ENCODE measurements at places on chromosomes 3 and 15.

DNA sequence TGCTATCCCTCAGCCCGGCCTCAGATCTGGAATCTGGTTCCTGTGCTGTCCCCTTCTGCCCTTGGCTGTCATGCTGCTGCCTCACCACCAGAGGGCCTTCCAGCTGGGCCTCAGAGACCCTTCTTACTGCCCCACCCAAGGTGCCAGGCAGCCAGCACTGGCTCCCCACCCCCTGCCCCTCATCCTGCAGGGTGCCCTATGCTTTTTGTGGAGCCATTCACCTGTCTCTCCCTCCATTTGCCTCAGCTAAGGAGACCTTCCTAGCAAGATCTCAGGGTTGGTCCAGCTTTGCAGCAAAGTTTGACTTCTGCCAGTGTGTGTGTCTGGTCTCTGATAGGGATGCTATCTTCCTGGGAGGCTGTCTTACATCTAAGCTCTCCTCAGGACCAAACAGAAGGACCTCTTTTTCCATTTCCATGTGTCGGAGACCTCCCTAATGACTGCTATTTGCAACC, 1.9 kb upstream of the VWA5B2 start:
- DNase-seq: no peak

DNA sequence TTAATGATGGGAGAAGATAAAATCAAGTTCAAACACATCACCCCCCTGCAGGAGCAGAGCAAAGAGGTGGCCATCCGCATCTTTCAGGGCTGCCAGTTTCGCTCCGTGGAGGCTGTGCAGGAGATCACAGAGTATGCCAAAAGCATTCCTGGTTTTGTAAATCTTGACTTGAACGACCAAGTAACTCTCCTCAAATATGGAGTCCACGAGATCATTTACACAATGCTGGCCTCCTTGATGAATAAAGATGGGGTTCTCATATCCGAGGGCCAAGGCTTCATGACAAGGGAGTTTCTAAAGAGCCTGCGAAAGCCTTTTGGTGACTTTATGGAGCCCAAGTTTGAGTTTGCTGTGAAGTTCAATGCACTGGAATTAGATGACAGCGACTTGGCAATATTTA, 67.5 kb upstream of the TSEN2 start:
- no peak for DNase-seq

- no peak for DNase-seq
Measured at GRCh38 chr3:9452417-9452816, 55.0 kb downstream of the SETD5 start.

DNA sequence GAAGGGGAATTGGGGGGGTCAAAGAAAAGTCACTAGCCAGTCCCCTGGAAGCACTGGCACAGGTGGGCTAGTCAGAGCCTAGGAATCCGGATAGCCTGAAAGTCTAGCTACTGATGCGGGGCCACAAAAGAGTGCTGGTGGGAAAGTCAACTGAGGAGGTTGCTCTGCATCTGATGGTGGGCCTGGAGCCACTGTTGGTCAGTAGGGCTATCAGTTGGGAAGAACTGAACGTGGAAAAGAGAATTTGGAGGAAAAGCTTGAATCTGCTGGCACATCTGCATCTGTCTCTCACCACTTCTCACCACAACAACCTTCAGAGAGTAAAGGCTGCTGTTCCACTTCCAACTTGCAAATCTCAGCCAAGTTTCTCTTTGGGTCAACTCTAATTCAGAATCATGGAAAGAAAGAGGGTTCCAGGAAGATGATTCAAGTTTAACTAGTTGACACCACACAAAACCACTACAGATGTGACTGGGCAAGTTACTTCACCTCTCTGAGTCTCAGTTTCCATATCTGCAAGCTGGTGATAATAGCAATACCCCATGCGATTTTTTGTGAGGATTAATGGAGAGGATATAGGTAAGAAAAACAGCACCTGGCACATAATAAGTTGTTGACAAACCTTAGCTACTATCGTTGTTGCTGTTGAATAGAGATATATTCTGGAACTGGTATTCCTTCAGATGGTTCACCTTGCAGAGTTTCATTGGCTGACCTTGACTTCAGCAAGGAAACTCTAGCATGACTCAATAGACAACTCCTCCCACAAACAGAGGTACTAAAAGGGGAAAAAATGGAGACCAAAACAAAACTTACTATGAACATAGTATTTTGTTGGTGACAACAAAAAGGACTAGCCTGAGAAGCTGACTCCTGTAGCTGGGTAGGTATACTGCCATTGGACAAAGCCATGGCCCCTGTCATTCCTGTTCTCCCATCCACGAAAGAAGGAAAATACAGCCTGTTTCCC, 280.2 kb upstream of the STT3B start:
- DNase-seq: no peak

GRCh38 chr15:28945626-28946230, 60.0 kb downstream of the APBA2 start:
- DNase-seq: no peak

DNA sequence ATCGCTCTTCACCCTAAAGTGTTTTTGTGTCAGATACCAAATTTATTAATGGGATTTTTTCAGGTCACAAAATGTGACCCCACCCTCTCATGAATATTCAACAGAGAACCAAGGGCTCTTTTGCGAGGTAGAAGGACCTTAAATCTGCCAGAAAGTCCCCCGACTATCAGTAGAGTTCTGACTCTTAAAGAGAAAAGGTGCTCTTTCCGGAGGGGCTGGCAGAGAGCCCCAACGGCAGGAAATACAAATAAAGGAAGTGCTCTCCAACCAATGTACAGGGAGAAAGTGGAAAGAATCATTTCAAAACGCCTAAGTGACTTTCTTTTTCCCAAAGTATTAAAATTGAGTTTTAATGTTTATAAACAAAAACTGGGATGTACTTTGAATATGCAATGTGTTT, 517.2 kb downstream of the FOXP1 start:
- no peak for DNase-seq

DNA sequence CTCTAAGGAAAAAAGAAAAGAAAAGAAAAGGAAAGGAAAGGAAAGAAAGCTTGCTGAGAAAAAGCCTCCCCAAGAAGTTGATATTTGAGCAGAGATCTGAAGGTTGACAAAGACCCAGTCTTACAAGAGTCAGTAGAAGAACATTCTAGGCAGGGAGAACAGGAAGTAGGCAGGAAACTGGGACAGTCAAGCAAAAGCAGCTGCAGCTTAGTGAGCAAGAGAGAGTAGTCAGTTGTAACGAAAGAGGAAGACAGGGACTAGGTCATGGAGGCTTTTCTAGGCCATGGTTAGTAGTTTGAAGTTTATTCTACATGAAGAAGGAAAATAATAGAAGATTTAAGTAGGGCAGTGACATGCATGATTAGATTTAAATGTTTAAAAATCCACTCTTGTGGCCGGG, 31.8 kb upstream of the KLHL6 start:
- no peak for DNase-seq

DNA sequence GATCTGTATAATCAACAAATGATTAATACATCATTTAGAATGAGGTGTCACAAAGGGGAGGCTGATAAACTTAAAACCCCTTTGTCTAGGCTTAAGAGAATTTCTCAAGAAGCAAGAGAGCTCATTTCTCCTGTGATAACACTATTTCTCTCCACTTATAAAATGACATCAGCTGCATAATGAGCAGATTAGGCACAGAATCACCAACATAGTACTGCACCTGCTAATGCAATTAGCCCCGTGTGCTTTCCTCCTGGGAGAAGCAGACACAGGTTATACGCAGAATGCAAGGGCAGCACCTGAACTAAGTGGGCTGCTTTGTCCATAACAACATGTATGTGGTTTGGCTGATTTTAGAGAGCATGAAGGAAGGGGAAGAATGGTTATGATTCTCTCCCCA, 515.3 kb upstream of the CFAP20DC start:
- DNase-seq: no peak

DNA sequence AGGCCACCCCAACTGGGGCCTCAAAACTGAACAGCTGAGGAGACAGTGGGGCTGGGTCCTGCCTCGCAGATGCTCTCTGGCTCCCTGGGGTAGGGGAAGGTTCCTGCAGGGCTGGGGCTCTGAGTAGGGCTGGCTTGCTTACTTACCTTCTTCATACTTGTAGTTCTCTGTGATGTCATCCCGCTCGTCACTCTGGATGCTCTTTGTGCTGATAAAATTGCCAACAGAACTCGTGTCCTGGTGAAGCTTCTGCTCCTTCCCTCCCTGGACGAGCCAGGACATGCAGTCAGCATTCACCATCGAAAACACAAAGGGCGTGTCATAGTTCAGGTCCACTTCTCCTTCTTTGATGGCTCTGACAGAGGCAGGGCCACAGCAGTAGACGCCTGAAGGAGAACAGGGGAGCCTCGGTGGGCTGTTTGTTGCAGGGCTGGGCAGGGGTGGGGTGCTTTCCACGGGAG, 17.9 kb upstream of the EPB42 start:
- no peak for DNase-seq

DNA sequence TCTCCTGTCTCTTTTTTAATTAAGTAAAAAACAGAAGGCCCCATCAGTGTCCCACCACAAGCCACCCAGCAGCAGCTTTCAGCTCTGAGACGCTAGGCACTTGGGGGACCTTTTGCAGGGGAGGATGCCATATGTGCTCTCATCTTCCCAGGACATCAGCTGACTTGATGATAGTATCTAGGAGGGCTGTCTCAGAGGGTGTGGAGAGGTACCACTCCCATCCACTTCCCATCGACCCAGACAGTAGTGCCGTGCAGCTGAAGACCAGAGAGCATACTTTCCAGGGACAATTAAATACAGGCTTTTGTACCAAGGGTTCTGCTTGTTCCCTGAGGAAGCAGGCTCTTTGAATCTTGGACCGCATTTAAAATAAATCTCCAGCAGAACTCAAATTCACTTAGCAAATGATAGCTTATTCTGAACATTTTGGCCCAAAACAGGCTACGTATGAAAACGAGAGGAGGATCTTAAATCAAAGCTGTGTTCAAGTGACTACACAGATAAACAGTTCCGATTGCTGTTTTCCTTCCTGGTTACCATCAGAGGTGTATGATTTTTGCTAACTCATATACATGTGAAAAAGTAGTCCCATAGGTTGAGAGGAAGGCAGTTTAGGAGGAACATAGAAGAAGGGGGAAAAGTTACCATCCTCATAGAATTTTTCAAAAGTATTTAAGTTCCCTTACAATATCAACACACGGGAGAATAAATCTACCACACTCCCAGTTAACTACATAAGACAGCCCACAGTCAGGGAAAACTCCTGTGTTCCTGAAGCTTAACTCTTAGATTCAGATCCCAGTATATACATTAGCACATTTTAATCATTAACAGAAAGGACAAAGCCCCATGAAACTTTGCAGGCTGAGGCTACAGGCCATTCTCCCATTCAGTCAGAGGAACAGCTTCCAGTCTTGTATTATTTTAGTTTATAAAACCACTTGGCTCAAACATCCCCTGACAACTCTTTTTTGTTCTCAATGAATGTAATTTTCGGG, 9.5 kb downstream of the WNT5A start:
- no peak for DNase-seq

GRCh38 chr3:119810018-119810435, 28.1 kb downstream of the NR1I2 start:
- DNase-seq: no peak

DNA sequence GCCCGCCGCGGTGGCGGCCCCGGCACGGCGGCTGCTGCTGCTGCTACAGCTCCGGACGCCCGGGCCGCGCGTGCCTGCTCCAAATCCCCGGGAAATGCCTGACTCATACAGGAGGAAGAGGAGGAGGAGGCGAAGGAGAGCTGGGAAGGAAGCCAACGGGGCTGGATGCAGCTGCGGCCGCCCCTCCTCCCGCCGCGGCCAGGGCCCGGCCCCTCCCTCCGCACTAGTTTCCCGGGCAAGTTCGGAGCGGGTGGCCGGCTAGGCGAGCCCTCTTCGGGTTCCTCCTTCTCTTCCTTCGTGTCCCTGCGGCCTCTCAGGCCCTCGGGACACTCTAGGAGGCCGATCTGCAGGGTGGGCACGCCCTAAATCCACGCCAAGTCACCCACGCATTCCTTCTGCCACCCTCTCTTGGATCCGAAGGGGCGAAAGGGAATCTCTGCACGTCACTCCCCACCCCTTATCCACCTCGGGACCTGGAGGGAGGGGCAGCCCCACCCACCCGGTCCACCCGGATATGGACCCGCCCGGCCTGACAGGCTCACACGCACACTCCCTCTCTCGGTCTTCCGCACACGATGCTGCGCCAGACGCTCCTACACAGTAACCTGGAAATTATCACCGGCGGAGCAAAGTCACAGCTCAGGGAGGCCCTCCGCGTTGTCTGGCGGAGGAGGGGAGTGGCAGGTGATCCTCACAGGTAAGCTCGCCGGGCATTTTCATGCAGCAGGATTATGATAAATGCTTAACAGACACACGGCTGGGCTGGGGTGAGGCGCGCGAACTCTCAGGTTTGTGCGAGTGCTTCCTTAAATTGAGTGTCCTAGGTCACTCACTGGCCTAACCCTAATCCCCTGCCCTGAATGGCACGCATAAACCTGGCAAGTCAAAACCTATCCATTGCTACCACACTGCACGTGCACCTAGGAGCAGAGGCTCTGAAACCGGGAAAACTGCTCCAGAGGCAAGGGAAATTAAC, at the start of the genes OSBPL10 and ZNF860:
OSBPL10 (minus strand) TSS at position 57 of the 976 bp plus-strand sequence. CDS start 83 bp downstream, outside the sequence.
ZNF860 (plus strand) TSS at position 545 of the 976 bp plus-strand sequence. CDS start 7,330 bp downstream, outside the sequence.
- peak; percentile 56 for DNase-seq

DNA sequence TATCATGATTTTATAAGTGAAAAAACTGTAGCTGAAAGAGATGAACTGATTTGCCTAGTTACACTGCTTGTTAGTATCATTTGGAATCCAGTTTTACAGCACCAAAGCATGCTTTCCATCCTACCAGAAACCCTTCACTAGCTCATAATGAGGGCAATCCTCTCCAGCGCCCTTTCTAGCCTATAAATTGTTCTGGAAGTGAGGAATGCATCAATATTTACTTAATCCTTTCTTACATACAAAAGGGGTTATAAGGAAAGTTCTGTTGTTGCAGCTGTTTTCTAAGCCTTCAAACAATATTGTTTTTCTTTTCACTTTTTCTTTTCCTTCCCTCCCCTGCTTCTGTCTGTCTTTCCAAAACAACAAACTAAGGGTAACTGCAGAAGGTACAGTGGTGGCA, 11.0 kb upstream of the PCCB start:
- no peak for DNase-seq

DNA sequence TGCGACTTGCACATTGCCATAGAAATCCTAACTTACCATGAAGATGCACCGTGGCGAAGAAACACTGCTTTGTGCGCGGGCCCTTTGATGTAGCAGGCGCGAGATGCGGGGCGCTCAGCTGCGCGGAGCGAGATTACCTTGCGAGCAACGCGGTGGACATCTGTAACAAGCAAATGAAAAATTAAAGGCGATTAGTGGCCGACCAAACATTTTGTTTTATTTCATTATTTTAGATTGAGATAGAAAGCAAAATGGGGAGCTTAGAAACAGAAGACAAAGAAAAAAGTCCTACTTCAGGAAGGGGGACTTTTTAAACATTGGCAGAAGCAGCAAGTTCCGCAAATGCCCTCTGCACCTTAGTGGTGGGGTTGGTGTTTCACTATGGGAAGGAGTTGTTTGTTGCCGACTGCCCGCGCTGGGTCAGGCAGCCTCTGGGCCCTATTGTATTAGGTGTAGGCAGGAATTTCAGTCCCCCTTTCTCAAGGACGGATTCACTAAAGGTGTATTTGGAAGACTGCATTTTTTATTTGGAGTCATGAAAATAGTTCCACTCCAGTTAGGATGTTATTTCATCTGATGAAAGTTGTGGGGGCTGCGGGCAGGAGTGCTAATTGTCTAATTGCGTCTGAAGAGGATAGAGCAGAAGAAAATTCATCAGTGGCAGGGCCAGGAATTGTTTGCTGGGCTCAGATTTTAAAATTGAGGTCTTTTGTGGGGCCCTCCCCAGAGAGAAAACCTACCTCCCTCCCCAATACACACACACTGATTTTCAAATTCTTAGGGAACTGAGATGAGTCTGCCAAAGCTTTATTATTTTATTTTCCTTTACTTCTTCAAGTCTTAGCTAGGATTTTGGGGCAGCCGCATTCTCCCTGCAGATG, 17.4 kb downstream of the ZIC4 start:
- DNase-seq: no peak

GRCh38 chr15:90213818-90214204, 12.7 kb downstream of the SEMA4B start:
- no peak for DNase-seq

All from midbrain (tissue), 1 donor.